ENCODE measurements at places on chromosomes 12 and 14. TPM values are rescaled to one million over a fixed set of nuclear protein-coding genes. Genes with fewer than 3 reads are reported as not detected.

Gene COQ5
- total RNA-seq, result 38.5 TPM

DNA sequence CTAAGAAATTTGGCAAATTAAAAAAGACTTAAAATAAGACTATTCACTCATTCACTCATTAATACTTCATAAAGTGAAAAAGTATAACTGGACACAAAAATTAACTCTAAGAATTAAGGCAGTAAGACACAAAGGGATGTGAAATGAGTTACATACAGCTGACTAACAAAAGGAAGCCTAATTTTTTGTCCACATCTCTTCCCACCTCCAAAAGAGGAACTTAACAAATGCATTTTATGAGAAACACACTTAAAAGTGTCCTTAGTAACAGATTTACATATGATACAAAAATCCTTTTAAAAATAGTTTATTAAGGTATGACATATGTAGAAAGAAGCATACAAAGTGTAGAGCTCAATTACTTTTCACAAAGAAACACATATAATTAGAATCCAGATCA lies 88.9 kb downstream of the NUMB start:
- no peak for DNase-seq

Gene NGB
- total RNA-seq, result not detected

GRCh38 chr14:91753501-91754128 lies 21.7 kb upstream of the CATSPERB start:
- DNase-seq, result no peak

Gene EIF2S3B
- total RNA-seq, result 1.8 TPM
